ENCODE measurements at places on chromosomes 3 and 15.

DNA sequence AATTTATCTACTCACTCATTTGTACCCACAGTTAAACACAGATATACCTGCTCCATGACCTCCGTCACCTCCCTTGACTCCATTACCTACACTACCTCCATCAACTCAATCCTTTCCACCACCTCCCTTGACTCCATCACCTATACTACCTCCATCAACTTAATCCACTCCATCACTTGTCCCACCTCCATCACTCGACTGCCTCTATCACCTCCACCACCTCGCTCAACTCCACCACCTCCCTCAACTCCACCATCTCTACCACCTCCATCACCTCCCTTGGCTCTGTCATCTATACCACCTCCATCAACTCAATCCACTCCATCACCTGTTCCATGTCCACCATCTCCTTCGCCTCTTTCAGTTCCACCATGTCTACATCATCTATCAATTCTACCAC is 51.3 kb upstream of the WNT7A start:
- DNase-seq = no peak

DNA sequence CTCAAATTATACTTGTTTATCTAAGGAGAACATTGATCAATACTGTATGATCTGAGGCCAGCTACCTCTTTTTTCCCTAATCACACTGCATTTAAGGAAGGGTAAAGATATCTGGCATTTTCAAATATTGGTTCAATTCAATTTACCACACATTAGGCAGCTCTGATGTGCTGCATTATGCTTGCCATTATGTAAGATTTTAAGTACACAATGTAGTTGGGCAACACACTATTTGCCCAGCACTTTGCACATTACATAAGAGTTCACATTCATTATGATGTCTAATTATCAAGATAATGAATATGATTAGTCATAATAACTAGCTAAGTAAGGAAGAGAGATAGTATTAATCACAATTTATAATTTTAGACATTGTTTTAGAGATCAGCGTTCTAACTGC is 196.3 kb downstream of the BCHE start:
- DNase-seq = no peak

GRCh38 chr15:56146756-56147155 is 96.9 kb downstream of the RFX7 start:
- no peak for DNase-seq

- no peak for DNase-seq
Observed at GRCh38 chr3:136818191-136818768, 646 bp upstream of the SLC35G2 start.

DNA sequence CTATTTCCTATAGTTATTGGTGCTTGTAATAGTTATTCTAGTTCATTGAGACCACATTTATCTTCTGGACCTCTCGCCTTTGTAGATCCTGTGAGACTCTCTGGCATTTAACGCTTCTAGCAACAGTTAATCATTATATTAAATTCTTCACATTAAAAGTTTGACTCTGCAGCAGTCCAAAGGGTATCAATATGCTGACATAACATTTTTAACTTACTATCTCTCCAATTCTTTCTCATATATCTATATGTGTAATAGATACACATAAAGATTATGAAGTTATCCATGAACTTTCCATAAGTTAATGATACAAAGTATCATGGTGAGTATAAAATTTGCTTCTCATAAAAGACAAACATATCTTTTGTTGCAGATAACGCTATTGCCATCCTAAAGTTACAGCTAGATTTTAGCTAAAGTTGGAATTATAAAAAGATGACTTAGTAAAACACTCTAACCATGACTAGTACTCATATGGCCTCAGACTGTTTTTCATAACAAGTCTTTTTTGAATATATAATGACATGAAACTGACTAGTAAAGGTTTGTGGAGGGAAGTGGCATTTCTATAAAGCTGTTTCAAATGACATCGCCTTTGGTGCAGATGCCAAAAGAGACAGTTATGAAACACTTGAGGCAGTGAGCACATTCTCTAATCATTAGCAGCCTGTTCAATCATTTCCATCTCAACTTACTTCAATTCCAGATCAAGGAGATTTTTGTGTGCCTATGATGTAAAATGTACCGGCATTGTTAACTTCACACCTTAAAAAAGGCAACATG is 379.3 kb upstream of the CBLB start:
- no peak for DNase-seq

GRCh38 chr3:37474901-37475331 is 300.5 kb upstream of the LRRFIP2 start:
- peak; percentile 4 for DNase-seq

DNA sequence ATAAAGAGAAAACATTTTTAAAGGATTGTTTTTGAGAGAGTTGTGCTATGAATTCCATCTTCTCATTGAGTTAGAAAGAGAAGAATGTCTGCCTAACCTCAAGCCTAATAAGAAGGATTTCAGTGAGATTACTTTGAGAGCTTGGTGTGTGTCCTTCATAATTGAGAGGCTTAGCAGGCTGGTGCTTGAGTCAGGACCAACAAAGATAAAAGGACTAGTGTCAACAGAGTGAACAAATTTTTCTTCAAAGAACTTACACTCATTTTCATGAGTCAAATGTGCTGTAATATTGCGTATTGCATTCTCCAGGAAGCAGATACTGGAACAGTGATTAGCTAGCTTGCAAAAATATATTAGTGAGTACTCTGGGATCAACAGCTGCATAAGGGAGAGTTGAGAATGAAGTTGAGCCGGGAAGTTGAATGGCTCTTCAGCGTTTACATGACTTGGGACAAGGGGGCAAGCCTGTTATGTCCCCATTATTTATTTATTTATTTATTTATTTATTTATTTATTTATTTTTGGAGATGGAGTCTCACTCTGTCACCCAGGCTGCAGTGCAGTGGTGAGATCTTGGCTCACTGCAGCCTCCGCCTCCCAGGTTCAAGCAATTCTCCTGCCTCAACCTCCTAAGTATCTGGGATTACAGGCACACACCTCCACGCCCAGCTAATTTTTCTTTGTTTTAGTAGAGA is 37.5 kb upstream of the SLITRK3 start:
- DNase-seq = no peak

DNA sequence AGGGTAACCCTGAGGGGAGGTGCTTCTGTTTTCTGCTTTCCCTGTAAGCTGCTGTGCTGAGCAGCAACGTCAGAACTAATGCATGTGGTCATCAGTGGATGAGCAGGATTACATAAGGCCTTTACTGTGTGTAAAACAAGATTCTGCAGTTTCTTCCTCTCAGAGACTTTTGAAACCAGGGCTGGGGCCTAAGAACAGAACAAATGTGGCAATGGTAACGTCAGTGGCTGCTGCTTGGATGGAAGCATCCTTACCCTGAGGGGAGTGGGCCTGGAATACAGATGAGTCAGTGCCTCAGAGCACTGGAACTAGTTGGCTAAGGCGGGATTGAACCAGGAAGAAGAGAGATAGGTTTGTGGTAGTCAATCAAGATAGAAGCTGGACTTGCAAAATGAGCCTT is 180.2 kb upstream of the KCNH8 start:
- no peak for DNase-seq

GRCh38 chr3:62961874-62962556 is 86.8 kb upstream of the CADPS start:
- DNase-seq = no peak

DNA sequence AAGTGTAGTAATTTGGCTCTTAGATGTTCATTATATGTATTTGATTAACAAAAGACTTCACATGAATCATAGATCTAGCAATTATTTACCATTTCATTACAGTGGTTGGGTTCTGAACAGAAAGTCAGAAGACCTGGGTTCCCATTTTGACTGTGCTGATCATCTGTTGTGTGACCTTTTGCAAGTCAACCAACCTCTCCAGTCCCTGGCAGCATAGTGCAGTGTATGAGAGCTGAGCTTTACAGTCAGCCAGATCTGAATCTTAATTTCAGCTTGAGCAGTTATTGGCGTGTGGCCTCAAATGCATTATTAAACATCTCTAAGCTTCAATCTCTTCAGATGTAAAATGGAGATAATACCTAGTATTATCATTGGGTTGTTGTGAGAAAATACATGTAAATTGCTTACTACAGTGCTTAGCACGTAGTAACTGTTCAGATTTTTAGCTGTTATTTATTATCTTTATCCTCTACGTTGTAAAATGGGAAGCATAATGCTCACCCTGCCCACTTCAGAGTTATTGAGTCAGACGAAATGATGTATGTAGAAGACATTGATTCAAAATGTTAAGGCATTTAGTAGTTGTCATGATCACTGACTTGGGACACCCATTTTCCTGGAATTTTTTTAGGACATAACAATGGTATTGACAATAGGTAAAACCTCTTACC is 104.0 kb downstream of the KLHL25 start:
- DNase-seq = peak; percentile 45

DNA sequence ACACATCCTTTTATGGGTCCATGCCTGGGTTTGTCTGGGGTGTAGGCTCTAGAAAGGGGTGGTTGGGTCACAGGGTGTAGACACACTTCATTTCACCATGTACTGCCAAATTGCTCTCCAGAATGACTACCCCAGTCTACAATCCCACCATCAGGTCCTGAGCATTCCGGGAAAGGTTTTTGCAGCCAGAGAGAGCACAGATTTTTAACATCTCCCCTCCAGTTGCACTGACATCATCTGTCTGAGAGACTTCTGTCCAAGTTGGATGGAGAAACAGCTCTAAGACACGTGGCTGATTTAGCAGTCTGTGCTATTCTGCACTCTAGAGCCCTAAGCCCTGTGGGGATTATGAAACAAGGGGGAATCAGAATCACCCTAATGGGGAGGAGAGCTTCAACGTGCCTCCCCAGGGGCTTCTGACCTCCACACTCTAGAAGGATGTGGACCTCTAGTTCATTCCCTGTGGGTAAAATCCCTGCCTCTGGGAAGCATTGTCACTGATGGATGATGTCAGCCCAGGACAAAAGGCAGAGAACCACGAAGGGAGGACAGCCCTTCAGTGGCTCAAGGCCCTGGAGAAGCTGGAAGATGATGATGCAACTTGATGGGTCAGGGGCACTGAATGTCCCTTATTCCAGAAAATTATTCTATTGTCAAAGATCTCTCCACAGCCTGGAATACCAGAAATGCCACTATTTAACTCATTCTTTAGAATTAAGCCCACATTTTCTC is 71.5 kb downstream of the CD200R1L start:
- no peak for DNase-seq
